MG63 (cell line): ENCODE measurements at places on chromosomes 3 and 15. TPM values are rescaled to one million over a fixed set of nuclear protein-coding genes. Genes with fewer than 3 reads are reported as not detected.
A peak's percentile ranks its signal among the peaks of the same experiment; 100 is the strongest.

DNA sequence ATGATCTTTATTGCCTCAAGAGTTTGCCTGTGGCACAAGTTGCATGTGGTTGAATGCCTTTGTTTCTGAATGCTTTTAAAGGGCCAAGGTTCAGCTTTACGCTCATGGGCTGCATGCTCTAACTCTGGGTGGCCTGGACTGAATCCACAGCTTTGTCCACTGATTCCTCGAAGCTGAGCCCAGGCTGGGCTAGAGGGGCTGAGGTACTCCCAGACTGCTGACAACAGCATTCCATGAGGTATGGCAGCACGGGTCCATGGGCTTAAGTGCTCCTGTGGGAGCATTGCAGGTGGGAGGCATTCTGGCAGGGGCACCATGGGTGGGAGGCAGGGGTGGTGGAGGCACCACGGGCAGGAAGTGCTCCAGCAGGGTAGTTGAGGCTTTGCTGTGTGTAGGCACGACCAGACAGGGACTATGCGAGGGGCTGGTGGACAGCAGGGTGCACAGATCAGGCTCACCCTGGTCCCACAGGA is 61.6 kb downstream of the GLCE start:
- no peak for DNase-seq

DNA sequence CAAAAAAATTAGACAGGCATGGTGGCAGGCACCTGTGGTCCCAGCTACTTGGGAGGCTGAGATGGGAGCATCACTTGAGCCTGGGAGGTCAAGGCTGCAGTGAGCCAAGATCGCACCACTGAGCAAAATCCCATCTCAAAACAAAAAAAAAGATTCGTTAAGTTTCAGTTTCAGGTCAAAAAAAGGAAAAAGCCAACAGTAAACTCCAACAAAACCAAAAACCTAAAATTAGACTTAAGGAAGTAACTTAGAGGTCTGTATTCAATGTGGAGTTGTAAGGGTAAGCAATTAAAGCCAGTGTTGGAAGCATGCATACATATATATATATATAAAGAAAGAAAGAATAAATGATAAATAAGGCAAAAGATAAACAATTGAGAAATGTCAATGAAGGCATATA is 11.8 kb downstream of the KPNA1 start:
- DNase-seq = no peak

DNA sequence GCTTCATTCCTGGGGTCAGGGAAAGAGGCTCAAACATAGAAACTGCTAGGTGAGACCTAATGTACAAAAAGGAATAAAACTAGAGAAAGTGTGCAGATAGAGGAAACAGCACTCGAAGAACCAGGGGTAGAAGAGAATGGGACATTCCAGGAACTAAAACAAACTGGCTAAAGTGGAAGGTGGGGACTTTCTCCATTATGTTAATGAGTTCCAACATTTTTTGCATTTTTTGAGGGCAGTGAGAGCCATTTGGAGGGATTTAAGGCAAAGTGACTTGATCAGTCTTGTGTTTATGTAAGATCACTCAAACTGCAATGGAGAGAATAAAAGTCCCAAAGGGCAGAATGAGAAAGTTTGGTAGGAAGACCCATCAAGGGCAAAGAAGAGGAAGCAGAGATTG is 20.6 kb upstream of the SLC4A7 start:
- no peak for DNase-seq

DNA sequence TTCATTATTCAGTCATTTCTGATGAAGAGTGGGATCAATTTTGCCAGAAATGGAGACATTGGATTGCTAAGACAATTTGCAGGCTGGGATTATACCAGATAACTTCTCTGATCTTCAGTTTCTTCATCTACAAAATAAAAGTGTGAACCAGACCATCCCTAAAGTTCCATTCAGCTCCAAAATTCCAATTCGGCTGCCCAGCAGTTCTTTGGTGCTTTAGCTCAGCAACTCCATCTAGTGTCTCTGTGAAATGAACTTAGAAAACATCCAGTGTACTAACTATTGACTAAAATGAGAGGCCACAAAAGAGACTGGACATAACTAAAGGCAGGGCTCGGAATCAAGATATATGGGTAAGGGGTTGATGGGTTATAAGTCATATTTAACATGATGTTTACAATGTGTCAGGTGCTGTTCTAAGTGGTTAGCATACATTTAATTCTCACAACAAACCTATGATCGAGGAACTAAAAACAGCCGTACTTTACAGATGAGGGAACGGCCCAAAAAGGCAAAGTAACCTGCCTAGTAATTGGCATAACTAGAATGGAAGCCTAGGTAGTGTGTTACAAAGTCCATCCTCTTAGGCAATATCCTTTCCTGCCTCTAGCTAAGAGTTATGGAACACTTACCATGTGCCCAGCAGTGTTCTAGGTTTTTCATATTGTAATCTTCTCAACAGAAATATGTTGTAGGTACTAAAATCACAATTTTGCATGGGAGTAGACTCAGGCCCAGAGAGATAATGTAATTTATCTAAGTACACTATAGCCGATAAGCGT is 17.0 kb downstream of the THAP10 start:
- DNase-seq = no peak

DNA sequence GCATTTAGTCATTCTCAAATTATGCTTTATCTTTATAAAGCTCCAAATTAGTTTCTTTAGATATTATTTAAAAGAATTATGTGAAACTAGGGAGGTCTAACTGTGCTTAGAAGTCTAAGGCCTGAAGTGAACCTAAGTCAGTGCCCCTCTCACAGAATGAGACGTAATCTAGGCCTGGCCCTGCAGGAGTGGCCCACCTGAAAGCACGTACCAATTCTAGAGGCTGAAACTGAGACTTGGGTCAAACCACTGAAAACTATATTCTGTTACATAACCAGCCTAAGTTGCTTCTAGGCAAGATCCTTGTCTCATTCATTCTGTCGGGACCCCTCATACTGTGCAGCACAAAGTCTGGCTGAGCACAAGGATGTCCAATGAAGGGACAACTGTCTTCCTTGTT is 143.7 kb downstream of the ISL2 start:
- DNase-seq = no peak

- DNase-seq = peak; percentile 73
Observed at GRCh38 chr3:128170866-128171516, 17.7 kb downstream of the EEFSEC start.

MAGEF1 gene
- total RNA-seq = 25.6 and 30.3 TPM in 2 replicates

DNA sequence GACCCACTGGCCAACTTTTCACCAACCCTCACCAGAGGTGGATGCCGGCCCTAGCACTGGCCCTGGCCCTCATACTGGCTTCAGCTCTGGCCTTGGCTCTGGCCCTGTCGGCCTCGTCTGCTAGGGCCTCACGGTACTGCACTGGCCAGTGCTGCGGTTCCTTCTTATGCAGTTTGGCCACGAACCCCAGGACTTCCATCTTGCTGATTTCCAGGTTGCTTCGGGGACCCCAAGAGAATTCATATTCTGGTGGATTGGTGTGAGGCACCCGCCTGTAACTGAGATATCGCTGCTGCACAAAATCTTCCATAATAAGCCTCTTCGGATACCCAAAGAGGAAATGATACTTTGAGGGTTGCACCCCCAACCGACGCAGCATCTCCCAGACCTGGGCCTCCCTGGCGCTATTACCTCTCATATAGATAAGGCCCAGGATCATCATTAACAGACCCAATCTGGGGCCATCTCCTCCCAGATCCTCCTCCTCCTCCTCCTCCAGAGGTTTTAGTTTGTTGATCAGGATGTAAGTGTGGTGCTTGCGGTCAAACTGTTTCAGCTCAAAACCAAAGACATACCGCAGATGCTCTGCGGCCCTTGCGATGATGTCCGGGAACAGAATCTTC is 883 bp downstream of the MAGEF1 start:
- DNase-seq = peak; percentile 47

FBXO40 gene
- not detected in 2 replicates for total RNA-seq

GRCh38 chr3:195580744-195581443 is 2.8 kb downstream of the APOD start:
- DNase-seq = no peak

RBPMS2 gene
- not detected in 2 replicates for total RNA-seq

- no peak for DNase-seq
Observed at GRCh38 chr15:63539521-63539920, 35.1 kb downstream of the USP3 start.

GRCh38 chr3:187210545-187211327 is 13.4 kb downstream of the RTP1 start:
- DNase-seq = peak; percentile 85

SNRPN gene
- 1.7 and 4.2 TPM in 2 replicates for total RNA-seq

DNA sequence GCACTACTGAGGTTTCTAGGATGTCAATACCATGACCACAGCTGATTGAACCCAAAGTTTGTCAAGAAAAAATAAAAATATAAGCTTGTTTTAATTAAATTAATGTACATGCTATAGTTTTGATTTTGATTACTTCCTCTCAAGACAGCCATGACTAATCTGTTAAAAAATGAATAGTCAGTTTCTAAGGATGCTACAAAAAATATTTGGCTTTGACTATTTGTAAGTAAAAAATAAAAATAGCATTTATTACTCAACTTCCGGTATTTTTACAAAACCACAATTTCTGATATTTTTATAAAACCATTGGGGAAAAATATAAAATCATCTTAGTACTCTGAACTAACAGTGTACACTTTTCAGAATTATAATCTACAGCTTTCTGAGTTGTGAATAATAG is 12.1 kb upstream of the TEX9 start:
- DNase-seq = no peak

GRCh38 chr15:35657679-35658311 is 111.8 kb upstream of the DPH6 start:
- peak; percentile 36 for DNase-seq

- no peak for DNase-seq
Observed at GRCh38 chr3:23162934-23163333, 40.2 kb upstream of the UBE2E2 start.

DNA sequence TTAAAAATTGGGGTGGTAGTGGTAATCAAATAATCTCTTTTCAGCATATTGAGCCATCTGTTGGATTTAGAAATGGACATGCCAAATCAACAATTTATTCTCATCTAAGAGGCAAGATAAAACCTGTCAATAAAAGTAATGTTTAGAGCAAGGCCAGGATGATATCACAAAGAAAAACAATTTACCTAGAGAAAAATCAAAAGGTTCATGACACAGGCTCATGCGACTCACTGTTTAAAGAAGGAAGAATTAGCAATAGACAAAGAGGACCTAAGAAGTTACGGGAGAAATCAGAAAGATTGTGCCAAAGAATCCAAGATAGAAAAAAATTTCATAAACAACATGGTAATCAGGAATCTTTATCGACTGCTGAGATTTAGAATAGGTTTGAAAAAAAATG is 868.5 kb upstream of the GBE1 start:
- DNase-seq = no peak

DOCK3 gene
- total RNA-seq = 0.26 TPM in 1 of 2 replicates, not detected in the other

NLGN1 gene
- 4.0 and 10.0 TPM in 2 replicates for total RNA-seq

DNA sequence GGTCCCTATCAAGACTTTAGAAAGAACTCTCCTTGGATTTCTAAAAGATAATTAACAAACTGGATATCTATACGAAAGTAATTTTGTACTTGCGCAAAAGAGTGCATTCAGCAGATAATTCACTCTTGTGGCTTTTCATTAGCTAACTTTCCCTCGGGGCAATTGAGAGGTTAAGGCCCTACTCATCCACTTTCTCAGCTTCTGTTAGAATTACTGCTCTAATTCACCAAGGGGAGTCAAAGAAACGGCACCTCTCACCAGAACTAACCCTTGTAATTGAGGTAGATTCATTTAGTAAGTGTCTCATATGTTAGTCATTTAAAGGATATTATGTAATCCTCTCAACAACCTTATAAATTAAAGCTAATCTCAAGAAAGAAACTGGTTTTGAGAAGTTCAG is 22.5 kb upstream of the MB21D2 start:
- DNase-seq = no peak

LRTM1 gene
- not detected in 2 replicates for total RNA-seq

GRCh38 chr3:174358252-174358651 is 500.9 kb upstream of the NAALADL2 start:
- DNase-seq = peak; percentile 1

DNA sequence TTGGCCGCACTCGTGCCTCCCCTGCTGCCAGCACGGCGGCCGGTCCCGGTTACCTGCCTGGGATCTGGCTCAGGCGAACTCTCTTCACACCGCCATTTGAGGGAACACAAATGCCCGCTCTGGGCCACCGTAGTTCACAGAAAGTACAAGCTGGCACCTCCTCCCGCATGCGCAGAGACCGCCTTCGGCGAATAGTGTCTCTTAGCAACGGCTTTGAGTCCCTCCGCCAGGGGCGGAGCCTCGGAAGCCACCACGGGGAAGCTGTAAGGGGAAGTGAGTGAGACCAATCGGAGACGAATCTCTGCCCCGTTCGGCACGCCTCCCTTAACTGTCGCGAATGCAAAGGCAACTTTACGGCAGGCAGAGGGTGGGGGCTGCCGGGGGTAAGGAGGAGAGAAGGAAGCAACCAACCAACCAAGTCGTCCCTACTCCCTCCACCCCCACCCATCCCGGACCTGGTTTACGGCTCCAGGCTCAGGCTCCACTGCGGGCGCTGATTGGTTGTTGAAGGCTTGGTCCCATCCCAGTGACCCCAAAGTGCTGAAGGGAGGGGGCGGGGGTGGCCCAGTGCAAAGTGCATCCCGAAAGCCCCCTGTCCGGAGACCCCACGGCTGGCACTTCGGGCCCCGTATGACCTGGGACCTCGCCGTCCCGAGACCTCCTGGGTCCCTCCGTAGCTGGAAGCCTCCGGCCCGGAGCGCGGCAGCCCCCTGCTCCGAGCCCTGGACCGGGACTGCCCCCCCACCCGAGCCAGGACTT is at the start of the genes ASB7 and LINS1:
Gene ASB7, plus strand, starts transcription at position 526 of the 759 bp plus-strand sequence. CDS start 9,628 bp downstream, outside the sequence.
Gene LINS1, minus strand, starts transcription at position 121 of the 759 bp plus-strand sequence. CDS start 21,342 bp downstream, outside the sequence.
- DNase-seq = peak; percentile 100

MED12L gene
- not detected in 2 replicates for total RNA-seq

IGSF11 gene
- 0.20 TPM in 1 of 2 replicates, not detected in the other for total RNA-seq

- DNase-seq = peak; percentile 96
Observed at GRCh38 chr3:123758081-123758564, 126.0 kb downstream of the MYLK start.

GRCh38 chr15:45448066-45448915 is 69.9 kb upstream of the GATM start:
- no peak for DNase-seq

GP5 gene
- total RNA-seq = not detected in 2 replicates

DNA sequence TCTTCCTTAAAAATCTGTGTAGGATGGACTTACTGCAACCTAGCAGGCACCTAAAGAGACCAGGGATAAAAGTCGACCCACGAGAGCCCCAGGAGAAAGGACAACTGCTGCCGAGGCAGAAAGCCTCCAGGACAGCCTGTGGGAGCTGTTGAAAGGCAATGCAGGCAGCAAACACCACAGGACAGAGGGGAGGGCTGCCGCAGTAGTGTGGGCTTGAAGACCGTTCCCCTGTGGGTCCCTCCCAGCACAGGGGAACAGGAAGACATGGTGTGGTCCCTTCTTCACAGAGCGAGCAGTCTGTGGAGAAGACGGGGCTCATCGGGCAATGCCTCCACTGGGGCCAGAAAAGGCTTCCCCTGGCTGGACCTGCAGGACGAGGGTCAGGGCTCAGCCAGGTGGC is 58.5 kb upstream of the GATA2 start:
- no peak for DNase-seq

DNA sequence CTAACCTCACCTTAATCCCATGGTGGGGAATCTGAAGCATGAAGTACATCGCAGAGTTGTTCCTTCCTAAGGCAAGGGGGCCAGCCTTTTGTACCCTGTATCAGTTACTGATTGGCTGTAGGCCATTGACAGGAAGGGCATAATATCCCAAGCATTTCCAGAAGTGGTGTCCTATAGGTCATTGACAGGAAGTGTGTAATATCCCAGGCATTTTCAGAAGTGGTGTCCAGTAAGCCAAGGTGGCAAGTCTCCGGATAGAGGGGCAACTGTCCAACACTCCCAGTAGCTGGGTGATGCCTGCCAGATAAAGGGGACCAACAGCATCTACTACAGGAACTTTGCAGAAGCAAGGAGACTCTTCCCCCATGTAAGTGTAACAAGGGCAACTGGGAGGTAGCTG is 52.1 kb upstream of the MYRIP start:
- peak; percentile 2 for DNase-seq

SLC51A gene
- total RNA-seq = not detected in 2 replicates

TMOD2 gene
- 1.3 and 1.4 TPM in 2 replicates for total RNA-seq
